ENCODE measurements at places on chromosomes 16 and 17. TPM values are rescaled to one million over a fixed set of nuclear protein-coding genes. Genes with fewer than 3 reads are reported as not detected.

CDK10 gene
- polyA plus RNA-seq, result 42.1 TPM

CAMTA2 gene
- polyA plus RNA-seq, result 18.7 TPM

ZSCAN10 gene
- not detected for polyA plus RNA-seq

ADAP2 gene
- polyA plus RNA-seq, result 0.32 TPM

RDM1 gene
- polyA plus RNA-seq, result 2.1 TPM

NPIPA2 gene
- polyA plus RNA-seq, result not detected

KRTAP9-8 gene
- polyA plus RNA-seq, result not detected

CACNG5 gene
- polyA plus RNA-seq, result not detected

TBC1D3K gene
- not detected for polyA plus RNA-seq

RGS11 gene
- 0.14 TPM for polyA plus RNA-seq

DNAI2 gene
- polyA plus RNA-seq, result not detected

OR2C1 gene
- polyA plus RNA-seq, result 0.16 TPM

RPRML gene
- polyA plus RNA-seq, result not detected

ABCC6 gene
- 0.20 TPM for polyA plus RNA-seq

ACLY gene
- 424 TPM for polyA plus RNA-seq

RAB26 gene
- 0.80 TPM for polyA plus RNA-seq

ABI3 gene
- not detected for polyA plus RNA-seq

RAB40C gene
- 6.4 TPM for polyA plus RNA-seq

CCL1 gene
- not detected for polyA plus RNA-seq

KRT25 gene
- not detected for polyA plus RNA-seq

Data from mammary epithelial cell (primary cell).